ENCODE measurements at places on chromosomes 2 and 18. TPM values are rescaled to one million over a fixed set of nuclear protein-coding genes. Genes with fewer than 3 reads are reported as not detected.

GRCh38 chr2:223169830-223170605 is 118.0 kb downstream of the KCNE4 start:
- DNase-seq, result no peak
- no peaks in the 10 kb centered on the region for H3K27me3 ChIP-seq
- H3K36me3 ChIP-seq, result no peaks in the 10 kb centered on the region
- no peak overlapping the region for H3K27ac ChIP-seq

DNA sequence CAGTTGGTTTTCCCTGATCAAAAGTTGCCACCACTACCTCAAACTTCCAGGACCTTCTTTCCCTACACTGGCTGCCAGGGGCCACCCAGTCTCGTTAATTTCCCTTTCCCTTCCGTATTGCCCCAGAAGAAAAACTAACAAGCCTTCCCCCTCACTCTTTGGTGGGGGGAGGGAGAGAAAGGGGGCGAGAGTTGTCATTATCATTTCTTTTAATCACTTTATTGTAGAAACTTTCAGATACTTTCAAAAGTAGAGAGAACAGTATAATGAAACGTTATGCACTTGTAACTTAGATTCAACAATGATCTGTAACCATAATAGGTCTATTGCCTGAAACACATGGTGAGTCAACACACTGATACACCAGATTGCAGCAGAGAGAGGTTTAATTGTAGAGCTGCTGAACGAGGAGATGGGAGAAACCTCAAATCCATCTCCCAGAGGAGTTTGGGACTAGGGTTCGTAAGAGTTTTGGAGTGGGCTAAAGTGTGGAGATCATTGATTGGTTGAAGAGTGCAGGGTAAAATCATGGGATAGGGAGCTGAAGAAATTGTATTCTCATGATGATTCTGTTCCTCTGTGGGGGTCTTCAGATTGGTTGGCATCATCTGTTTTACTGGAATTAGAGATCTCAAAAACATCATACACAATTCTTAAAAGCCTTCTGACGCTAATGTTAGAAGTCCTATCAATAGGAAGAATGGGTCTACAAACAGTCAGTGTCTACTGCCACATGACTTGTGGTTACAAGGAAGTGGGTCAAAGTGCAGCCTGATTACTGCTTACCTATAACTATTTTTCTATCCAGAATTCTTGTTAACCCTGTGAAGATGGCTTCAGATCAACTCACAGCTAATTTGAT is 2.6 kb upstream of the RNF149 start:
- peak overlapping the region; percentile 17 for H3K27ac ChIP-seq
- peaks cover 21% of the 10 kb centered on the region for H3K4me1 ChIP-seq
- peak overlapping the region; percentile 55 for H3K4me3 ChIP-seq
- DNase-seq, result no peak
- no peaks in the 10 kb centered on the region for H3K27me3 ChIP-seq

GRCh38 chr2:84217456-84217855 is 241.6 kb downstream of the SUCLG1 start:
- H3K4me3 ChIP-seq, result no peak overlapping the region
- DNase-seq, result no peak
- H3K27ac ChIP-seq, result no peak overlapping the region

DNA sequence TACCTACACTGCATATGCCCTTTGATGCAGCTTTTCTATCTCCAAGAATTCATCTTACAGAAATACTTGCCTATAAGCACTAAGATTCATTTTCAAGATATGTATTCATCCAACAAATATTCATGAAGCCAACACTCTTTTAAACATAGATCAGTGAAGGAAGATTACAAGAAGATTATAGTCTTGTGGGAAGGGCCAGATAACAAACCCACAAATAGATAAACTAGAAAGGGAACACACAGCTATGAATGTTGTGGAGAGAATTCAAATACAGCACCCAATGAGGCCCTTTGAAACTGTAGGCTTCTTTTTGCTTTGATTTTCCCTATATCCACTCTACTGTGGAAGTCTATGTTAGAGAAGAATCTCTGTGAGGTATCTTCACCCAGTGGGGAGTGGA is 186.7 kb upstream of the RBMS1 start:
- no peak for DNase-seq
- H3K4me3 ChIP-seq, result no peak overlapping the region
- no peak overlapping the region for H3K27ac ChIP-seq
- H3K4me1 ChIP-seq, result no peaks in the 10 kb centered on the region

DNA sequence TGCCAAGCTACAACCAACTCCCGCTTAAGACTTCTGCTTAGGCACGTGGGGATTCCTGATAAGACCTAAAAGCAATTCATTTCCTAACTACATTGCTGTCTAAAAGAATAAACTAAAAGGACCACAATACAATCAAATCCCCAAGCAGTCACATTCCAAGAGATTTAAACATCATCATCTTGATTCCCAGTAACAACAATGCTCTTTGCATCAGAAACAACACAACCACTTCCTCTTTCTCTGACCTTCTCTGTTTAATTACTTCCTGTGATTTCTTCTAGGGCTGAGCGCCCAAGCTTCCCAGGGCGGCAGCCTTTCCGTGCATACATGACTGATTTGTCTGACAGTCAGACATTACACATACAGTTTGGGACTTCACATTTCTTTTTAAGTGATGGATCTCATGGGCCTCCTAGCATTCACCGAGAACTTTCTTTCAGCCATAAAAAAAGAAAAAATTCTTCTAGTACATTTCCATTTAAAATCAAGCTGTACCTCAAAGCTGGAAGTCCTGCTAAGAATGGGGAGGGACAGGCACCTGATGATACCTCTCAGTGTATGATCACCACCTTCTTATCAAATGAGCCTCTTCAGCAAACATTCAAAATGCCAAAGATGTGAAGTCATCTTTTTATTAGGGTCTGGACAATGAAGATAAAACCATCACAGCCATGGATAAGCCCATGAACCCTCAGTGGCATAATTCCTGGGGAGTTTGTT is 11.5 kb downstream of the SPRED2 start:
- H3K4me1 ChIP-seq, result peaks cover 20% of the 10 kb centered on the region
- peak; percentile 68 for DNase-seq
- H3K36me3 ChIP-seq, result peaks cover 8% of the 10 kb centered on the region
- peak overlapping the region; percentile 24 for H3K4me3 ChIP-seq
- peaks cover 22% of the 10 kb centered on the region for H3K27me3 ChIP-seq

DNA sequence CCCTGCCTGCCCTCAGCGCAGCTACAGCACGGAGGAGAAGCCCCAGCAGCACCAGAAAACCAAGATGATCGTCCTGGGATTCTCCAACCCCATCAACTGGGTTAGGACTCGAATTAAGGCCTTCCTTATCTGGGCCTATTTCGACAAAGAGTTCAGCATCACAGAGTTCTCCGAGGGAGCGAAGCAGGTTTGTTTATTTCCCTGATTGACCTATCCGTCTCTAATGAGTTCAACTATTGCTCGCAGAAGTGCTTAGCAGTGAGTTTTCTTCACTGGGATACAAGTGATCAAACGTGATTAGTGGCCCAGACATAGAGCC is 639 bp downstream of the MAIP1 start:
- no peak for DNase-seq
- H3K36me3 ChIP-seq, result no peaks in the 10 kb centered on the region
- H3K27ac ChIP-seq, result peak overlapping the region; percentile 94
- H3K4me3 ChIP-seq, result peak overlapping the region; percentile 98
- no peaks in the 10 kb centered on the region for H3K27me3 ChIP-seq
- H3K4me1 ChIP-seq, result peaks cover 51% of the 10 kb centered on the region

Gene LNPK
- polyA plus RNA-seq, result 7.1 TPM

Gene TMEFF2
- polyA plus RNA-seq, result not detected

DNA sequence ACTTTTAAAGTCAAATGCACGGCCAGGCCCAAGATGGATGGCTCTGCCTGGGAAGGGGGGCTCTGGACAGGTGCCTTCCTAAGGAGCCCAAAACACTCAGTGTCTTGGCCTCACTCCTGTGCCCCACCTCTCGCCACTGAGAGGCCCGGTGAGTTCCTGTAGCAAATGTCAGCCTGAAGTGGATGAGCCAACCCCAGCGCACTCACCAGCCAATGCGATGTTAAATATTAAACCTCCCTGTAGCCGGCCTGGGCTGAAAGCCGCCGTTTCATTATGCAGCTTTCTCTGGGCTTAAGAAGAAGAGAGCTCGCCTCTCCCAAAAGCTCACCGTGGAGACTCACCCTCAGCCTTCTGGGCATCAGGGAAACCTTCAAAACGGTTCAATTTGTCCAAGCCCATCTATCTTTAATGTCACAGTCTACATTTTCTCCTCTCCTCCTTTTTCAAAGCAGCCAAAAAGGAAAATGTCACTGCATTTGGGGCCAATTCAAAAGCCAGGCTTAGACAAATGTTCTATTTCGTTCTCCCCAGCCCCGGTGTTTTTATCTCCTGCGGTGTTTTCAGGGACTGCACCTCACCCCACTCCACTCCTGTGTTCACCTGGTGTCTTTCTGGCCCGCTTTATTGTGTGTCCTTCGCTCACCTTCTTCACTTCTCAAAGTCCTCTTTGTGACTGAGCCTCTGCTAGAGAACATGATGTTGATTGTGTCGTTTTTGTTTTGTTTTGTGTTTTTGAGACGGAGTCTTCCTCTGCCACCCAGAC is 124.0 kb downstream of the NRP2 start:
- no peak overlapping the region for H3K4me3 ChIP-seq
- H3K27me3 ChIP-seq, result peaks cover 13% of the 10 kb centered on the region
- DNase-seq, result no peak
- no peaks in the 10 kb centered on the region for H3K36me3 ChIP-seq
- no peak overlapping the region for H3K27ac ChIP-seq
- no peaks in the 10 kb centered on the region for H3K4me1 ChIP-seq
